NAMALWA (cell line): ENCODE measurements at places on chromosomes 1 and 21.
A peak's percentile ranks its signal among the peaks of the same experiment; 100 is the strongest.

DNA sequence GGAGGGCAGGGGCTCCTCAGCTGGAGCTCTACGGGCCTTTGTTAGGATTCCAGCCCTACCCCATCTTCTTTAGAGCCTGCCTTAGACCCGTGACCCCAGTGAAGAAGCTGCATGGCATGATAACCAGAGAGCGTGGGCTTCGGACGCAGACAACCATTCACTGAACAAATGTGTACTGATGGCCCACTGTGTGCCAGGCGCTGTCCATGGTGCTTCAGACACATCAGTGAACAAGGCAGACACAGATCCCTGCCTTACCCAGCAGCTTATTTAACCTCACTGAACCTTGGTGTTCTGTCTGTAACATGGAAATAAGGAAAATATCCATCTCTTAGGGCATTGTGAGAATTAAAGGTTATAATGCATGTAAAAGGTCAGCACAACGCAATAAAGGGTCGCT lies 9.5 kb downstream of the CHIT1 start:
- no peak for DNase-seq

DNA sequence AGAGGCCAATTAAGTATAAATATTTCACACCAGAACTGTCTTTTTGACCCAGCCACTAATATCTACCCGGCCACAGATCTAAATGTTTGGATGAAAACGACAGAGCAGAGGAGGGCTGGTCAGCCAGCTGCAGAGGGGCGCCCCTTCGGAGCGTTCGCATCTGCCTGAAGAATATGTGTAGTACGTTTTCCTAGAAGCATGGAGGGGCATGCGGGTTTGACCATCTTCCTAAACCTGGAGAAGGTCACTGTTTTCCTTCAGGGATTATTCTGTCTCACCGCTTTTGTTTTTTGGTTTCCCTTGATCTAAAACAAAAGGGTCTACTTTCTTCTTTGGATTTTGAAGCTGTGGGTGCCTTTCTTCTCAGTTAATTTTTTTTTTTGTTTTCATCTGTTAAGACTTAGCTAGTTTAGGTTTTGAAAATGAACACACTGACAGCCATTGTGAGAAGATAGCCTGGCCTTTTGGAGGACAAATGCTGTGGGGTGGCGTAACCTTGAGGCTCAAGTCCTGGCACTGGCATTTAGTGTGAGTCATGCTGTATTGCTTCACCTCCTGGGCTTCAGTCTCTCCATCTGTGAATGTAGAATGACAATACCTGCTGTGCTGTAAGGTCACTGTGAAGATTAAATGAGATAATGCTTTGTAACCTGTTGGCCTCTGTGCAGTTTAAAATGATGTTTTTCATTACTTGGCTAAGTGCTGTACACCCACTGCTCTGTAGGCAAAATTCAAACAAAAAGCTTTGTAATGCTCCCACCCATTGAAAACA lies 74.1 kb upstream of the IRF2BP2 start:
- DNase-seq, result no peak

DNA sequence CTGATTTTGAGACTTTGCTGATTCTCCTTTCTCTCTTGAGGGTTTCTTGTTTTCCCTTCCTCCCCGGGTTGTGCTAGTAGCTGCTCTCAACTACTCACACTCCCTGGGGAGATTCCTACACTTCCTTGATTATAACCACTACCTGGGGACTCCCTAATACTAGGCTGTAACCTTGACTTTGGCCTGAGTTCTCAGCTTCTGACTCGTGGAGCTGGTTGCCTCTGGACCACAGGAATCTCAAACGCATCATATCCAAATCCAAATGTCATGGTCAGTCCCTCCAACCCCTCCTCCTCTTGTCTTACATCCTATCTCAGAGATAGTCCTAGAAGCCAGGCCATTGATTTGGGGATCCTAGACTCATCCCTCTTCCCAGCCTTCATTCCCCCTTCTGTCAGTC lies 12.0 kb downstream of the MOV10 start:
- no peak for DNase-seq

GRCh38 chr1:22075718-22076117 lies 23.2 kb downstream of the CDC42 start:
- DNase-seq, result peak; percentile 24

GRCh38 chr1:205452364-205452763 lies 3.5 kb downstream of the BLACAT1 start:
- no peak for DNase-seq
